ENCODE measurements at places on chromosomes 13 and 19. TPM values are rescaled to one million over a fixed set of nuclear protein-coding genes. Genes with fewer than 3 reads are reported as not detected.

ATP8A2 gene
- polyA plus RNA-seq, result not detected

DNA sequence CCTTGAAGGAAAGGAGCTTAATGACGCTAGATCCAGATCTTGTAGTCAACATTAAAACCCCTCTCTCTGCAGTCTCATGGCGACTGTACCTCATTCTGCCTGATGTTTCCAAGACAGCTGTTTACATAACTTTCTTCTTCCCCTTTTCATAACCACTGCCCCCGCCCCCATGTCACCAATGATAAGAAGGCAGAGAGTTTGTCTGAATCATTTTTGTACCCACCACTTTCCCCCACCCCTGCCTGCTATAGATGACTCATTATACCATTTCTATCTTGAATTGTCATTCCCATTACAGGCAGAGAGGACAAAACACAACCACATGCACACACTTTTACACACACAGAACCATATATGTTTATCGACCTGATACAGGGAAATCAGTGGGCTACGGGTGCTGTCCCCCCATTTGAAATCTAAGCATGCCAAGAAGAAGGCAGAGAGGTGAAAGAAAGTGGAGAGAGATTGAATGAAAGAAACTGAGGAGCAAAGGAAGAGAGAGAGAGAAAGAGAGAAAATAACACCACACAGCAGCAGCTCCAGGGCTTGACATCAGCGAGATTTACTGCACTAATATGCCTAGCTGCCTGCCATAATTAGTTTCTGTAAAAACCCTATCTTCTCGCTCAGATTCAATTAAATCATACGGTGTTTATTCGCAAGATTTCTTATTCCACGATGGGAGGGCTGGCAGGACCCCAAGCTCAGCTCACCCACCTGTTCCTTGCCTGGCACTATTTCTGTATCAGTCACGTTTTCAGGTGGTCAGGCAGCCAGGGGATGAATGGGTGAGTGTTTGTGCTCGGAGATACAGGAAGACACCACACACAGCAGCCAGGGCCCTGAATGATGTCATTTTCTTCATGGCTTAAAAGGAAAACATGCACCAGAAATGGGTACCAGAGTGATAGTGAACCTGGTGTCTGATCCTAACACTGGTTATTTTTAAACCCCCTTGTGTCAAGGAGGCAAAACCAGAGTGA is 114.3 kb upstream of the SERP2 start:
- peak; percentile 86 for DNase-seq

GRCh38 chr19:49889687-49890348 is 6.9 kb downstream of the IL4I1 start:
- peak; percentile 70 for DNase-seq

GRCh38 chr13:77874406-77874805 is 44.2 kb downstream of the EDNRB start:
- no peak for DNase-seq

ARMC6 gene
- polyA plus RNA-seq, result 28.5 TPM

GRCh38 chr19:10730932-10731331 is 13.1 kb downstream of the DNM2 start:
- DNase-seq, result peak; percentile 12

DNA sequence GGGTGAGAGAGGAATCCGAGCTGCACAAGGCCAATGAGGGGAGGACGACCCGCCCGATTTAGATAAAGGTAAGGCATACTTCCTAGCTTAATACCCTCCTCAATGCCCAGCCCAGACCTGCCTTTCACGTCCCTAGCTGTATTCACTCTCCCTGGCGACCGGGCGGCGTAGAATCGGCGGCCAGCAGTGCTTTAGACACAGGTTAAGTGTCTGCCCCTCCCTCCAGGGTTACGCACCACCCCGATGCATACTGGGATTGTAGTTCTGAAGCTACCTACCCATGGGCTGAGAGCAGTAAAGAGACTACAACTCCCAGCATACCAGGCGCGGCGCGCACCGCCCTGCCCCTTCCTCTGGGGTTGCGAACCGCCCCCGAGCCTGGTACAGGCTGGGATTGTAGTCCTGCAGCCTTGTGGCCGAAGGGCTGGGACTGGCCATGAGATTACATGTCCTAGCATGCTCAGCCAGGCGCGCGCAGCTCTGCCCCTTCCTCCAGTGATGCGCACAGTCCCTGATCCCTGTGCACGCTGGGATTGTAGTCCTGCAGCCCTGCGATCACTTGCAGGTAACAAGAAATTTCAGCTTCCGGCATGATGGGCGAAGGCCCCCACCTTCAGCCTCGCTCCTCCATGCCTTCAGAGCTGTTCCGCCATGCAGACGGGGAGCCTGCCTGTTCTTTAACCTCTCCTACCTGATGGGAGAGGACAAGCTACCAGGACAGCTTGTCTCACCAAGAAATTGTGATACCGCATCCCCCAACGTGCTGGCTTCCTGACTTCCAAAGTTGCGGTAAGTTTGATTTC is 43.5 kb upstream of the ZNF14 start:
- DNase-seq, result peak; percentile 91

FGF22 gene
- polyA plus RNA-seq, result not detected

KLK2 gene
- polyA plus RNA-seq, result not detected

IGFL1 gene
- polyA plus RNA-seq, result not detected

PDX1 gene
- polyA plus RNA-seq, result not detected

ZNF460 gene
- not detected for polyA plus RNA-seq

DNA sequence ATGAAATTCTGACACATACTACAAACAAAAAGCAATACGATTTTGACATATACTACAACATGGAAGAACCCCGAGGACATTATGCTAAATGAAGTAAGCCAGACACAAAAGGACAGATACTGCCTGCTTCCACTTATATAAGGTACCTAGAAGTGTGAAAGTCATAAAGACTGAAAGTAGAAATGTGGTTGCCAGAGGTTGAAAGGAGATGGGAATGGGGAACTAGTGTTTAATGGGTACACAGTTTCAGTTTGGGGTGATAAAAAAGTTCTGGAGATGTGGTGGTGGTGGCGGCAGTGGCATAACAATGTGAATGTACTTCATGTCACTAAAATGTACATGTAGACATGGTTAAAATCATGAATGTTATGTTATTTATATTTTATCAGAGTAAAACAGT is 12.1 kb upstream of the NDFIP2 start:
- no peak for DNase-seq

GRCh38 chr13:29594710-29595379 is 643 bp downstream of the SLC7A1 start:
- peak; percentile 66 for DNase-seq

GRCh38 chr13:29923554-29924481 is 73.4 kb upstream of the UBL3 start:
- DNase-seq, result peak; percentile 42

DNA sequence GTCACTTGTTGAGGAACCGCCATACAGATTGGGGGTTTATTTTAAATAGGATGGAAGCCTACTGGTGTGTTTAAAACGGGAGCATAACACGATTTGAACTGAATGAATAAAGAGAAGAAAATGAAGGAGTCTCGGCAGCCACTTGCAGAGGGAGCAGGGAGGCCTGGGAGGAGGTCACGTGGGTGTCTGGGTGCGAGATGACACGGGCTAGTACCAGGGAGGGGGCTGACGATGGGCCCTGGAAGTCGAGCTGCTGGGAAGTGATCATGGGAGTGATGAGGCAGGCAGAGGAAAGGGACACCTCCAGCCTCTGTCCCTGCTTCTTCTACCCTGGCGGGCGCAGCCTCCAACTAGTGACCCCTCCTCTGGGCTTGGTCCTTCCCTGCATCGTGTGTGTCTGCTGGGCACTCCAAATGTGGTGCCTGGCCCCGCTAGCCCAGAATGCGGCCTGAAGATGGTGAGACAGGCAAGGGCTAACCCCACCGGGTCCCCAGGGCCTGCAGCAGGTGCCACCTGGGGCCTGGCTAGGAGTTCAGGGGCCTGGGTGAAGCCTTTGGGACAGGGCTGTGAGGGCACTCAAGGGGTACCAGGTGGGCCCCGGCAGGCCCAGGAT is 35.5 kb downstream of the CRTC1 start:
- DNase-seq, result no peak

DNA sequence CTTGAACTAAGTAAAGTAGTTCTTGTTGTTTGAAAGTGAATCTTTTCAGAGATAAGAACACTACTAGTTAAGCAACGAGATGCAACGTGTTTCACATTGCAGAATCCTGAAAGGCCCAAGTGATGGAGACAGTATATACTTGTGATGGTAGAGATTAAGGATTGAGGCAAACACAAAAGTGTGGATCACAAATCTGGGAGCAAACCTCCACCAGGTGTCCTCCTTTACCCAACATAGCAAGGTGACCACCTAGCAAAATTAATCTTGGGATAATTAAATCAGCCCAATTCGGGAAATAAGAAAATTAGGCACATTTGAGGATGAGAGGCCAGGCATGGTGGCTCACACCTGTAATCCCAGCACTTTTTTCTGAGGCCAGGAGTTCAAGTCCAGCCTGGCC is 563.9 kb downstream of the DACH1 start:
- no peak for DNase-seq

- DNase-seq, result no peak
Measured at GRCh38 chr13:45295536-45295935, 45.4 kb downstream of the TPT1 start.

WDR62 gene
- polyA plus RNA-seq, result 0.25 TPM

TNFSF9 gene
- 2.1 TPM for polyA plus RNA-seq

ZNF738 gene
- polyA plus RNA-seq, result 7.3 TPM

DNA sequence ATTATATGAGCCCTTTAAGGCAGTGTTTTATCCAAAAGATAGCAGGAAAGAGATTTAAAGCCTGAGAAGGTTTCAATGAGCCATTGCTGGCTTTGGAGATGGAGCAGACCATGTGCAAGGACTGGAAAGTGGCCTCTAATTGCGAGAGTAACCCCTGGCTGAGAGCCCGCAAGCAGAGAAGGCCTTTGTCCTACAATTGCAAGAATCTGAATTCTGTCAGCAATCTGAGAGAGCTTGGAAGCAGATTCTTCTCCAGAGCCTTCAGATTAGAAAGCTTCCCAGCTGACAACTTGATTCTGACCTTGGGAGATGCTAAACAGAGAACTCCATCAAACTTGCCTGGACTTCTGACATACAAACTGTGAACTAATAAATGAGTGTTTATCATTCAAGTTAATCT is 528.7 kb upstream of the KLF12 start:
- no peak for DNase-seq

INSR gene
- 1.5 TPM for polyA plus RNA-seq

- no peak for DNase-seq
Measured at GRCh38 chr13:27622102-27622820, 569 bp downstream of the POLR1D start.

GRCh38 chr19:11421371-11422098 is 2.4 kb upstream of the RGL3 start:
- peak; percentile 35 for DNase-seq

LILRA1 gene
- polyA plus RNA-seq, result 0.35 TPM
